ENCODE measurements at places on chromosomes 2 and 18.

DNA sequence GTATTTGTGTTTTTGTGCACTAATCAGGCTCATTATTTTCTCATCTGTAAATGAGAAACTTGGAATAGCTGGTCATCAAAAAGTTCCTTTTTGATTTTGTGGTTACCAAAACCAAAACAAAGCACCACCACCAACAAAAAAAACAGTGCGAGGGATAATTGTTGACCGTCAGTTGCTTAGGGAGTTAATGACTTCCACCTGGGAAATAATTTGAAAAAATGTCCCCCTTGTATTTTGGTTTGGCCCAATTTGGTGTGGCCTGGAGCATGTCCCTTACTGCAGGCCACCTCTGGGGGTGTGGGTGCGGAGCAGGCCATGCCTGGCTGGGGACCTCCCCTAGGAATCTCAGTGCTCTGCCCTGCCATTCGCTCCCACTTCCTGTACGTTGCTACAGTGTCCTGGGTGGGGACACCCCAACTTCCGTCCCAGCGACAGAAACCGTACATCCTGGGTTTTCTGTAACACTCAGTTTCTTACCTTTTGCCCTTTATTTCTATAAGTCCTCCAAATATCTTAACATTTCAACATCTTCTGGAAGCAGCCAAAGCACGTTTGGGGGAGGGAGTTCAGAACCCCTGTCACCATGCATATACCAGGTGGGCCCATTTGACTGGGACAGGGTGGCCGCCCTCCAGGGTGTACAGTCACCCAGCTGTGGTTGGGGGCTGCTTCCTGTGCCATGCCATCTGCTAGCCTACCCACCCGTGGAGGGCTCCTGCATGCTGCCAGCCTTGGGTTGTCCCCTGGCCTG is 31.3 kb downstream of the NCK2 start:
- DNase-seq, result no peak

- no peak for DNase-seq
These were observed 251.0 kb upstream of the CWC22 start for GRCh38 chr2:180258041-180258537.

DNA sequence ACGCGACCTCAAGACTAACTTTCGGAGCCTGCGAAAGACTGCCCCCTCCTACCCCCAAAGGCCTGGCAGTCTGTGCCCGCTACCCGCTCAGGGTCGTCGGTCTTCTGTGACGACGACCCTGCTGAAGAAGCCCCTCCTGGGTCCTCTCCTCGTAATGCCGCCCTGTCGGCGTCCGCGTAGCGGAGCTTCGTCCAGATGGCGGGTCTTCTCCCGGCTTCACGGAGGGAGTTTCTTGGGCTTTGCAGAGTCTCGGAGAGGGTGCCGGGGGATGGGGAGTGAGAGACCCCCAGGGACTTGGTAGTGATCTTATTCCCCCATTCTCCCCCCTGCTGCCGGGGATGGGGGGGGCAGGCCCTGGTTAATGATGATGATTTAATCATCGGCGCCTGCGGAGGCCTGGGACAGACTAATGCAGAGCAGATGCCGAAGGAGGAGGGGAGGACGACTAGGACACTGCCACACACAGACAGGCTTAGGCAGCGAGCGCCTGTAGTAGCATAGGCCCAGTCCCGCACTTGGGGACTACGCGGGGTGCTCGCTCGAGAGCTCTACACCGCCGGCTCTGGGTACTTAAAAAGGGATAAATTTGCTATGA is 528 bp upstream of the PCGF1 start:
- no peak for DNase-seq

DNA sequence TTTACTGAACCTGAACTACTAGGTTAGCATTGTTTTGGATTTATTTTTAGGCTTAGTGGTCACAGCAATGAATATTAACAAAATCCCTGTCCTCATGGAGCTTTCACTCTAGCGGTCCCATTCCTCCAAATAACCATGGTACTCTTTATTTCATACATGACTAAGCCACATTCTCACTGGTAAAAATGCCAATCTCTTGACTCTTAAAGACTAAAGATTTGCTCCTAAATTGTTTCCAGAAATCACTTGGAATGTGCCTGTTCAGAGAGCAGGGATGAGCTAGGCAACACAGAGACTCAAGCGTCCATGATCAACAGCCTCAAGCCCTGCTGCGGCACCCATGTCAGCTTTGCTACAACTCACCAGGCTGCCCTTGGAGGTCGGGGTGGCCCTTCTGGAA is 13.5 kb downstream of the LMAN1 start:
- DNase-seq, result no peak

GRCh38 chr2:20226152-20226545 is 1.2 kb upstream of the SDC1 start:
- DNase-seq, result no peak

- DNase-seq, result no peak
These were observed 5.5 kb upstream of the CCDC68 start for GRCh38 chr18:54964741-54965140.

- no peak for DNase-seq
These were observed 211.0 kb downstream of the ZNF385B start for GRCh38 chr2:179650420-179650819.

Measured in stimulated activated CD4-positive, alpha-beta T cell treated with anti-CD3 and anti-CD28 coated beads, Interleukin-1b, Interleukin-23, amount 100 ng/mL, for 4 hours (primary cell).